ENCODE measurements at places on chromosomes 6 and 20.

DNA sequence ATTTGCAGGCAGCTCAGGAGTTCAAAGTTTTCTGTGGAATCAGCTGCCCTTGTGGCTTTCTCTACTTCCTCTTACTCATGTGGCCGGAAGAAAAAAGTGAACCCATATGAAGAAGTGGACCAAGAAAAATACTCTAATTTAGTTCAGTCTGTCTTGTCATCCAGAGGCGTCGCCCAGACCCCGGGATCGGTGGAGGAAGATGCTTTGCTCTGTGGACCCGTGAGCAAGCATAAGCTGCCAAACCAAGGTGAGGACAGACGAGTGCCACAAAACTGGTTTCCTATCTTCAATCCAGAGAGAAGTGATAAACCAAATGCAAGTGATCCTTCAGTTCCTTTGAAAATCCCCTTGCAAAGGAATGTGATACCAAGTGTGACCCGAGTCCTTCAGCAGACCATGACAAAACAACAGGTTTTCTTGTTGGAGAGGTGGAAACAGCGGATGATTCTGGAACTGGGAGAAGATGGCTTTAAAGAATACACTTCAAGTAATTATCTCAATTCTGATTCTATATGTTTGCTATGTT lies 1.1 kb downstream of the MGME1 start:
- DNase-seq = peak; percentile 9

DNA sequence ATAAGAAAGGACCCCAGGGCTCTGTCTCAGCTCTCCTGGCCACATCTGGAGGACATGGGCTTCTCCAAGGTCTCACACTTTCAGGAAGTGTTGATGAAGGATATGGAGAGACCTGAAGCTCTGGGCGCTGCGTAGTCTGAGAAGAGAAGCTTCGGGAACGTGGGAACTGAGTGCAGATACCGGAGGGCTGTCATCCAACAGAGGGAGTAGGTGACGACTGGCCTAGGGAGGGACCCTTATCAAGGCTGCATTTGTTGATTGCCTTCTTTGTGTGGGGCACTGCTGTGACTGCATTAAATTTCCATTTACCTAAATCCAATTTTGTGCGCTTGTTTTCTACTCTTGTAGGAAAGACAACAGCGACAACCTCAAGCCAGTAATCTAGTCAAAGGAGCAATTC lies 63.4 kb downstream of the PLG start:
- DNase-seq = no peak

DNA sequence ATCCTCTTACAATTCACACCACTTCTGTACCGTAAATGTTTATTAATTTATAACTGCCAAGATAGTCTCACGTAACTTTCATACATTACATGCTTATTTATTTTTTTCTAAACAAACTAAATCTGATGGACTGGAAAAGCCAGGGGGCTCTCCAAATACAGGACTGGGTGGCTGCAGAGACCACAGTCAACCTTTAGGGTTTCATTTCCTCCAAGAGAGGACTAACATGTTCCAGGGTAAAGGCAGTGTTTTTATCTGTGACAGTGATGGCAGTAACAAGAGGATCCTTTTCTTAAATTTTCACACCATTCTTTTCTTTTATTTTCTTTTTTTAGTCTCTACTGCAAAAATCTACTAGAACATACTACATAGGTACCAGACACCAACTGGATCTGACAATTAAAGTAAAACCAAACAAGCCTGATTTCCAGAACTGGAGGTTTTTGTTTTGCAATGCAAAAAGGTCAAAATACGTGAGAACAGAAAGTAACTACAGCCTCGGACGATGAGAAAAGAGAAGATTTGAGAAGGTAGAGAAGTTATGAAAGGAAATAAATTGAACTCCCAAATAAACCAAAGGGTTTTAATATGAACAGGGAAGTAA lies 1.2 kb downstream of the LMBRD1 start:
- no peak for DNase-seq

GRCh38 chr6:31875877-31876276 lies 2.9 kb downstream of the SLC44A4 start:
- no peak for DNase-seq

GRCh38 chr6:42873313-42873712 lies 6.1 kb upstream of the RPL7L1 start:
- DNase-seq = no peak

DNA sequence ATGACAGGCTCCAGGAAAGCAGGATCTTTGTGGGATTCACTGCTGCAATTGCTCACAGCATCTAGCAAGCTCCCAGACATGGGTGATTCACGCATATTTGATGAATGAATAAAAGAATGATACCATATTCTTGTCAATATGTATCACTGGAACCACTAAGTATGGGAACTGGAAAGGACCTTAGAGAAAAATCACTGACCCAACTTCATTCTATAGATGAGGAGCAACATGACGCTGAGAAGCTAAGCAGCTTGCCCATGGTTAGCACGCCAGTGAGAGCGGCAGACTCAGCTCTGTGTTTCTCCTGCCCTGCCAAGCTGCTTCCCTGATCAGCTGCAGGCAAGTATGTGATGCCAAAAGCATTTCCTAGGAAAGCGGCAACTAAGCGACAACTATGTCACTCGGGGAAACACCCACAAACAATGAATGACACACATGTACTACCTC lies 66.8 kb downstream of the PPP1R3G start:
- no peak for DNase-seq

- DNase-seq = no peak
These were observed 2.1 kb downstream of the TOP1 start for GRCh38 chr20:41030531-41031242.

DNA sequence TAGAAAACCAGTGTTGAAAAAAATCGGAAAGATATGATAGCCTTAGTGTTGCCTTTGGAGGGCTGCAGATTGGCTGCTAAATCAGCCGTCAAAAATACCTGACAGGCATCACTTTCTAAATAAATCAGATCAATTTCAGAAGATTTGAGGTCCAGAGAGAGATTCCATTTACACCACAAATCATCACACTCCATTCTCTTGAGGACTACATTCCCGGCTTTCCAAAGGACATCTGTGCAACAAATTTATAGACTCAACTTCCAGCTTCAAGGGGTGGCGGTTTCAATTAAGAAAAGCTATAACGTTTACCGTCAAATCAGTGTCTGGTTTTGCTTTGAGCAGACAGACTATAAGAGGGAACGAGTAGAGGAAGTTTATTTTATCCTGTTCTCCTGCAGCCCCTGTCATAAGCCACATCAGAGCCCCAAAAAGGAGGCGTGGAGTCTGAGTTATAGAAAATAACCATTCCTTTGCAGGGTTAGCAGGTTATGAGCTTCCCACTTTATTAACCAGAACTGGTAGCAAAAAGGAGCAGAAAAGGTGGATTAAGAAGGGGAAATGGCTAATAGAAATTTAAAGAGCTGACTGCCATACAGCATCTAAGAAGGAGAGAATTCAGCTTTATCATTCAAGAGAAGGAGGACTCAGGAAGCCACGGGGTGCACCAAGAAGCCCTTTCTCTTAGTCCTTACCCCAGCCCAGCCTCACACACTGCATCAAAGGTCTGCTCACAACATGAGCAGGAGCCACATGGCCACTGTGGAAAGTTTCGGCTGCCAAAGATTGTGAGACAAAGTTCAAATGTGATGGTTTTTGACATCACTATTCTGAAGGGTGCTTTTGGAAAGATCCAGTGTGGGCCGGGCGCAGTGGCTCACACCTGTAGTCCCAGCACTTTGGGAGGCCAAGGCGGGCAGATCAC lies 12.9 kb upstream of the UQCC2 start:
- no peak for DNase-seq

GRCh38 chr20:23441850-23442313 lies 2.4 kb downstream of the CSTL1 start:
- DNase-seq = peak; percentile 83

Measured in endothelial cell (in vitro differentiated cells).